ENCODE measurements at places on chromosomes 1 and 21.
A peak's percentile ranks its signal among the peaks of the same experiment; 100 is the strongest.

GRCh38 chr21:38816400-38816977 lies 10.8 kb downstream of the ETS2 start:
- no peak for DNase-seq

- no peak for DNase-seq
Measured at GRCh38 chr1:184283999-184284398, 102.8 kb upstream of the C1orf21 start.

- no peak for DNase-seq
Measured at GRCh38 chr1:22884806-22885530, 87.7 kb downstream of the LACTBL1 start.

DNA sequence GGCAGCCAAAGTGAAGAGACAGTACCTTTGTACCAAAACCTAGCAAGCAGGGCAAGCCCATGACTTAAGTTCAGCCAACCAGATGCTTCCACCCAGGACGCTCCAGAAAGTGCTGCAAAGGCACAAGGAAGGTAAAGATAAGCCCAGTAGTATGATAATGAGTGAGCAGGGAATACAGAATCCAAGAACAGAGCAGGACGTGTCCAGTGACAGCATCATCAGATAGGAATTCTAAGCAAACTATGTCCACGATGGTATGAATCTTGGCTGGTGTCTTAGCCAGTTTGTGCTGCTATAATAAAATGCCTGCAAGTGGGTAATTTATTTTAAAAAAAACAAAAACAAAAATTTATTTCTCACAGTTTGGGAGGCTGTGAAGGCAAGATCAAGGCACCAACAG lies 13.6 kb downstream of the GJA4 start:
- DNase-seq, result no peak

- DNase-seq, result no peak
Measured at GRCh38 chr1:192604979-192605620, 29.5 kb downstream of the RGS1 start.

- no peak for DNase-seq
Measured at GRCh38 chr1:31712630-31713029, 8.8 kb upstream of the COL16A1 start.

GRCh38 chr21:29125191-29125590 lies 5.3 kb upstream of the MAP3K7CL start:
- DNase-seq, result no peak

DNA sequence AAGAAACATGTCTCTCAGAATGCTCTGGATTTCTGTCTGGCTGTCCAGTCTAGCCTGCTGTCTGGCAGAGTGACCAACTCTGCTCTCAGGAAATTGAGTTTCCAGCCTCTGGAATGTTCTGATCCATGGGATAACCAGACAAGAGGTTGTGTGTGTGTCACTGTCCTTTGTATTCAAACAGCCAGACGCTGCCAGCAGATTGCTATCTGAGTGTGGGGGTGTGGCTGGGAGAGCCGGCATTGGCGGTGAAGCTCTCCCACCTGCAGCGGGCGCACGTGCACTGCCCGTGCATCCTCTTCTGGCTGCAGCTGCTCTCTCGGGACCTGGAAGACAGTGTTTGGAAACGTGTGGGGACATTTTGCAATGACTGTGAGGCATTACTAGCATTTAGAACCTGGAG lies 26.1 kb downstream of the PKP1 start:
- DNase-seq, result no peak

DNA sequence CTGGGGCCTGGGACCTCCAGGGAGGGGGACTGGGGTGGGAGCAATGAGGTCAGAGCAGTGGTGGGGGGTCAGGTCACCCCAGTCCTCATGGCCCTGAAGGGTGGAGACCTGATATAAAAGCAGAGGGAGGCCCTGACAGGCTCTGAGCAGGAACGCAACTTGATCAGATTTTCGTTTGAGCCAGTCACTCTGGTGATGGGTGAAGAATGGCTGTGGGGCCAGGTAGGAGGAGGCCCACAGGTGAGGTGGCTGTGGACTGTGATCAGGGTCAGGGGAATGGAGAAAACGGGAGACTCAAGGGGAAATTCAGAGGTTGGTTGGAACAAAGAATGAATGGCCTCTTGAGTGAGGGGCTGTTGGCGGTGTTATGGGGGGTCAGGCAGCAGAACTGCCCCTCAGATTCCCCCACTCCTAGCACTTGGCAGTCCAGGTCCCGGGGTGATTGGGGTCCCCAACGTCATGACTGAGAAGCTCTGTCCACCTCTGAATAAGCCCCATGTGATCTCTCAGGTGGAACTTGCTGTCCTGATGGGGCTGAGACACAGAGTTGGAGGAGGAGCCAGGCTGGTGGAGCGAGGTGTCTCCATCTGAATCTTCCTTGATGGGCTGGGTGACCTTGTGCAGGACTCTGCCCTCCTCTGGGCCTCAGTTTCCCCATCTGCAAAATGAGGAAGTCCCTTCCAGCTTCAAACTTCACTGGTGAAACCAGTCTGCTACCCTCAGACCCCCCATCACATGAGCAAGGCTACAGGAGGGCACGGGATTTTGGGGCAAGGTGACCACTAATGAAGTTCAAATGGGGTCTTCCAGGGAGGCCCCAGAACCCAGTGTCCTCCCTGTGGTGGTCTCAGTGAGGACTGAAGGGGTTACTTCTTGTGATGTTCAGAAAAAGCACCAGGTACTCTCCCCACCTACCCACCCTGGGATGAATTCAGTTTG lies 683.0 kb downstream of the MATN1 start:
- no peak for DNase-seq

DNA sequence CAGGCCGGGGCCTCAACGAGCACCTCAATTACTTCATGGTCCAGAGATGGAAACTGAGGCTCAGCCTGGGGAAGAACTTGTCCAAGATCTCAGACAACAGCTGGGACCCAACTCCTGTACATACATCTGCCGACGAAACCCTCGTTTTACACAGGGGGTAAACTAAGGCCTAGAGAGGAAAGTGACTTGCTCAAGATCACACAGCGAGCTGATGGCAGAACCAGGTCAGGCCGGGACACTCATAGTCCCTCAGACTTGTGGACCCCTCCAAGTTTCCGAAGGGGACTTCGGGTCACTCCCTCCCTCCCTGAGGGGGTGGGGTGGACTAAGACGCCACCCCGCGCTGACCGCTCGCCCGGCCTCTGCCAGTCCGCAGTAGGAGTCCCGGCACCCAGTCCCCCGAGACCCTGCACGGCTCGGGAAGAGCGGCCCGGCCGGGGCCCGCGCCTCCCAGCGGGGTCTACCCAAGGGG lies 430 bp downstream of the WASF2 start:
- DNase-seq, result no peak

DNA sequence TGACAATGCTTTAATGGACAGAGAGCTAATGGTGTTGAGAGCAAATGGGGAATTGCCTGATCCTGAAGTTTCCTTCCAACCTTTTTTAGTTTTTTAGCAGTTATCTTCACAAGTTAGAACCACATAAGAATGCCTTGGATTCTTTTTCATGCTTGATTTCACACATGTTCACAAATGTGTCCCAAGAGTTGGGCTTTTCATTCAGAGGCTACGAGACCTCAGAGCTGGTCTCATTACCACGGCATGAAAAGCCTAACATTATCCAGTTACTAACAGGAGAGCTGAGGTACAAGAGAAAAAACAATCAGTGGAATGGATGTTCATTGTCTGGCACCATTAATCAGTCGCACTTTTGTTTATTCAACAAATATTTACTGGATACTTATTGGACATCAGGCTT lies 340.6 kb downstream of the ZNF326 start:
- no peak for DNase-seq

DNA sequence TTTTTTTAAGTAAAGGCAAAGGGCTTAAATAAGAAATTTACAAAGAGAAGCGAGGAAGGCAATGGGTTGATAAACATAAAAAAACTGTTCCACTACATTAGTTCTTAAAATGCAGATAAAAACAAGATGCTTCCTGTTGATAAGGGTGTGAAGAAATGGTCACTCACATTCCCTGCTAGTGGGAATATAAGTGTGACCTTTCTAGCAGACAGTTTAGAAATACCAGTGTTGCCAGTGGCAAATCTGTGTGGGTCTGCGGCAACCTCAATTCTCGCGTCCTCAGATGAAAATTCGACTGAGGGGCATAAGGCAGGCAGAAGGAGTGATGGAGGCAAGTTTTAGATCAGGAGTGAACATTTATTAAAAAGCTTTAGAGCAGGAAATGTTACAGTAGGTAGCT lies 151.1 kb downstream of the NTNG1 start:
- no peak for DNase-seq

DNA sequence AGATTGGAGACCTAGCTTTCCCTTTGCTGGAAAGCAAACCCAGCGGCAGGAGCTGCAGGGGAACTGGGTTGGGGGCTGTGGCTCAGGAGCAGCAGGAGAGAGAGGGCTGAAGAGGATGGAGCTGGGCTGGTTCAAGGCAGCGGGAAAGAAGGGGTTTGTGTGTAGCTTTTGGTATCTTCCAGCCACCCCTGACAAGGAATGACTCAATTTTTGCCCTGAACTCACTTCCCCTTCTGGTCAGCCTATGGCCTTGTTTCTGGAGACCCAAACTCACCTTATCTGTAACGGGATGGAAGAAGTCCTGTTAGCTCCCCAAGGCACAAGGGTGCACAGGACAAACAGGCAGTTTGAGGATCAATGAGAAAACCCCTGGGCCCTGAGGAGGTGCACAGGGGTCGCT lies 13.1 kb downstream of the C1orf115 start:
- DNase-seq, result no peak

DNA sequence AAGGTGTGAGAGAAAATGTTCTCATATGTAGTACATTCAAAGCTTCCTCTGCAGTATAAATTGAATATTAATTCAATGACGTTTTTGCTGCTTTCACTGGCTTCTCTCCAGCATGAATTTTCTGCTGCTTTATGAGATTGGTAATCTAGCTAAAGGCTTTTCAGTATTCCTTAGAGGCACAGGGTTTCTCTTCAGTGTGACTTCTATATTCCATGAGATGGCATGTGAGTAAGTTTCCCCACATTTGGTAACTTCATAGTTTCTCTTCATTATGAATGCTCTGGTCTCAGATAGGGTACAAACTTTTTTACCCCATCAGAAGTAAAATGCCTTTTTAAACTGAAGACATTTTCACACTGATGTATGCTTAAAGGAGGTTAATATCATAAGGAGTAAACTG lies 10.4 kb upstream of the KLF18 start:
- no peak for DNase-seq

- DNase-seq, result no peak
Measured at GRCh38 chr1:193747579-193747978, 561.2 kb upstream of the B3GALT2 start.

GRCh38 chr1:242800521-242800920 lies 276.0 kb upstream of the PLD5 start:
- DNase-seq, result no peak

GRCh38 chr1:21873174-21873573 lies 61.1 kb downstream of the LDLRAD2 start:
- DNase-seq, result no peak

DNA sequence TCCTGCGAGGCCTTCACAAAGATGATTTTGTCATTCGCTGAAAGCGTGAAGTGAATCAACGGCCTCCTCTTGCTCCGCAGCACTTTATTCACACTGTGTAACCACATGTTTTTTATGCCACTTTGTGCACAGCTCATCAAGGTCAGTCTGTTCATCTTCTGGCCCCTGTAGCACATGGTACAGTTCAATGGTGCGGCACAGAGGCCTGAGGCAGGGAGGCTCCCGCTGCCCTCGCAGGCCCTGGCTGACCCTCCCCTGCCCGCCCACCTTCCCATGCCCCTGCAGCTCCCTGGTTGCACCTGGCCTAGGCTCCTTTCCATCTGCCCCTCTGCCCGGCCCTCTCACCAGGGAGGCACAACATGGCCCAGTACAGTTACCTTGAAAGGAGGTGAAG lies 87.5 kb downstream of the CD247 start:
- no peak for DNase-seq

GRCh38 chr1:228304225-228304624 lies 96.4 kb downstream of the OBSCN start:
- DNase-seq, result no peak

- peak; percentile 93 for DNase-seq
Measured at GRCh38 chr1:29230553-29231378, at the start of gene MECR. Gene MECR, minus strand, starts transcription at chr1:29230934. Its CDS starts 28 bp downstream, at chr1:29230906.

DNA sequence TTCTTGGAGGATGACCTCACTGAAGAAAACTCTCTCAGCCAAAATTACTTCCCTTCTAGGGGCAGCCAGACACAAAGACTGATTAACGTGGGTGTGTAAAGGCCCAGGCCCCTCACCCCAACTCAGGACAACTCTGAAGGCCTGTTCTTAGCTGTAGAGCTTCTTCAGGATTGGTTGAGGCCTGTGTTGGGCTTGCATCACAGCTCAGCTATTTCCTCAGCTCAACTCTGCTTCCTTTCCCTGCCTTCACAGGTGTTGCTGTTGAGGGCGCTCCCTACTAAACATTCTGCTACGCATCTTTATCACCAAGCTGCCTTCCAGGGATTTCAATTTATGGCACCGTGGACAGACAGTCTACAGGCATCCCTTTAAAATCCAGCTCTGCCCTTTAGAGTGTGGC lies 36.8 kb downstream of the MAB21L3 start:
- no peak for DNase-seq

- no peak for DNase-seq
Measured at GRCh38 chr1:46098027-46098712, 34.3 kb downstream of the PIK3R3 start.

DNA sequence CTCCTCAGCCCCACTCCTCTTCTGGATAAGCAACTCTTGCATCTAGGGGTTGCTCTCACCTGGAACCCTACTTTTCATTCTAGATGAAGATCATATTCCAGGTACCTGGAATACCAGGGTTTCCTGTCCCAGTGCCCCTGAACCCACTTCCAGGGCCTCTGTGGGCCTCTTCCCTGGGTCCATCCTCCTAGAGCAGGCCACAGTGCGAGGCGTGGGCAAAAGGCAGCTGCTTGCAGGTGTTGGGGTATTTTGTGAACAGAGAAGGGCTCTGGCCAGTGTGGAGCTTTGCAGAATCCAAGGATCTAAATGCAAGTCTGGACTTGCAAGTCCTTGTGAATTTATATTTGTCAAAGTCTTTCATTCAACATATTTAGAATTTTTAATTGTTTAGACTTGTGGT lies 240.4 kb upstream of the POU3F1 start:
- DNase-seq, result no peak

GRCh38 chr1:23081376-23081775 lies 62.1 kb downstream of the KDM1A start:
- DNase-seq, result no peak

DNA sequence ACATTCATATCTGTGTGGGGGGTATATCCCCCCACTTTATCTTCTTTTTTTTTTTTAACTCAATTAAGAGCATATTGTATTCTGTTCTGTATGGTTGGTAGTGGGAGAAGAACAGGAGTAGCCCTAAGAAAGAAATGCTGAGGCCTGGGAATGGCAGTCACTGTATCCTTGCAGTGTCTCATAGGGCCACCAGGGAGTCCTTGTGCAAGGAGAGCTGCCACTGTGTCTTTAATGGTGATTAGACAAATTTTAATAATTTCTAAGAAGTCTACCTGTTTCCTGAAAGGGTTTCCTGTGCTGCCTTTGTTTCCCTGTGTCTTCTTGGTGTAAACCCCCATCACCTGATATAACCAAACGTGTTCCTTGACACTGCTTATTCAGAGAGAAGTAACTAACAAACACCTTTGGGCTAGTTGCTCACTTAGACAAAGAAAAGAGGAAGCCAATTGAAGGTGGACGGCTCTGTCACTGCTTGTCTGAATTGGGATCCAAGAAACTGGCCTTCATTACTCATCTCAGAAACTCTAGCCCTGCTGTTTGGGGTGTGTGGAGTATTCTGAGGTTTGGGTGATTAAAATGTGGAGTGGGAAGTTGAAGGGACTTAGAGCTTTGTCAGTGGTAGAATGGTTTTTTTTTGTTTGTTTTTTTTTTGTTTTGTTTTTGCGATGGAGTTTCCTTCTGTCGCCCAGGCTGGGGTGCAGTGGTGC lies 15.2 kb downstream of the GIPC2 start:
- no peak for DNase-seq

- no peak for DNase-seq
Measured at GRCh38 chr1:234934611-234935033, 194.0 kb downstream of the TOMM20 start.
